Pancreas (tissue), 10 donors: ENCODE measurements at places on chromosomes 6 and 20. TPM values are rescaled to one million over a fixed set of nuclear protein-coding genes. Genes with fewer than 3 reads are reported as not detected.

GRCh38 chr6:111862741-111863140 lies 10.5 kb downstream of the FYN start:
- no peak overlapping the region for H3K4me3 ChIP-seq
- no peak overlapping the region for H3K27ac ChIP-seq
- no peaks in the 10 kb centered on the region for H3K36me3 ChIP-seq
- no peak for DNase-seq

- H3K4me1 ChIP-seq = no peaks in the 10 kb centered on the region
- DNase-seq = no peak
- no peaks in the 10 kb centered on the region for H3K36me3 ChIP-seq
- no peak overlapping the region for H3K4me3 ChIP-seq
These were observed 153.8 kb downstream of the CEBPB start for GRCh38 chr20:50344232-50345071.

DNA sequence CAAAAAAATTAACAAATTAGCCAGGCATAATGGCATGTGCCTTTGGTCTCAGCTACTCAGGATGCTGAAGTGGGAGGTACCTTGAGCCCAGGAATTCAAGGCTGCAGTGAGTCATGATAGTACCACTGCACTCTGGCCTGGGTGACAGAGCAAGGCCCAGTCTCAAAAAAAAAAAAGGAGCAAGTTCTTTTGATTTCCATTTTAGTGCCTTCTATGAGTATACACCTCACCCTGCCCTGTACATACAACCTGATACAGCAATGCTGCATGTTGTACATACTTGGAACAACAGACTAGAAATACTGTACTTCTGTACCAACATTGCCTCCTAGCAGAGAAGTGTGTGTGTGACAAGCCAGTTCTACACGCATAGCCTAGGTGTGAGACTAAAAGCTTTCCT lies 97.3 kb upstream of the CARMIL1 start:
- H3K27me3 ChIP-seq = no peaks in the 10 kb centered on the region
- H3K4me3 ChIP-seq = no peak overlapping the region
- no peak overlapping the region for H3K27ac ChIP-seq
- H3K36me3 ChIP-seq = no peaks in the 10 kb centered on the region

DNA sequence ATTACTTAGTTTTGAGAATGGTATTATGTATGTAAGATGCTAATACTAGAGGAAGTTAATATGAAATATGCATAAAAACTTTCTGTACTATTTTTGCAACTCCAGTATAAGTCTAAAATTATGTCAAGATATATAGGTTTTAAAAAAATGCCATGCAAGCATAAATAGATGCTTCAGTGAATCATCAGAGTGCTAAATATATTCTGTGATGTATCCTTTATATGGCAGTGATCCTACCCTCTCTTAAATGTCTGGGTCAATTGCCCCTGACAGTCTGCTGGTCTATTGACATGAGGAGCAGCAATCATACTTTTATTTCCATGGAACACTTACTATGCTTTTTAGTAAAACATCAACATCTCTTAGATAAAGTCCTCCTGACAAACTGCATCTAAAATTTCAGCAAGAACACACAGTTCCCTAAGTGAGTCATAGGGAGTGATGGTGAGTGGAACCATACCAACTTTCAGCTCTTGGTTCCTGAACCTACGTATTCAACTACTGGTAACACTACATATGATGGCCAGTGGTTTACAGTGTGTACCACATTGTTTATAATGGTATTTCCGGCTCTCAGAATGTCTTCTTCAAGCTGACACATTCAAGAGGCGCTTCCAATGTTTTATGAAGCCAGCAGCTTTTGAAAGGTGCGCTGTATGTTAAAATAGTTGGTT lies 928.7 kb upstream of the GJE1 start:
- H3K4me3 ChIP-seq = no peak overlapping the region
- no peak for DNase-seq
- H3K27me3 ChIP-seq = no peaks in the 10 kb centered on the region
- no peaks in the 10 kb centered on the region for H3K36me3 ChIP-seq

DNA sequence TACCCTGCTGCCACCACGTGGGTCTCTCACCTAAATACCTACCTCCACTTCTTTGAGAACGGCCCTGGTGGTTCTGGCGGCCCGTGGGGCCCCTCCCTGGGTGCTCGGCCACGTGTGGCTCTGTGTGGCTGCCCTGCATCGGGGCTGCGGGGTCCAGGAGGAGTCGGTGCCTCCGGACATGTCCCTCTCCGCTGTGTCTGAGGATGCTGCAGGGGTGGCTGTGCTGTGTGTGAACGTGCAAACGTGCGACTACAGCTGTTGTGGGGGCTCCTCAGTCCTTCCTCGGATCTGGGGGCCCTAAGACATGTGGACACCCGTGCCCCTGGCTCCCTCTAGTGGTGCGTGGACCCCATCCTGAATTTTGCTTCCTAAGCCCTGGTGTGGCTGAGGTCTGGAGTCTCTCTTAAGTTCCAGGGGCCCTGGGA lies 691.8 kb downstream of the QKI start:
- no peak overlapping the region for H3K27ac ChIP-seq
- no peak for DNase-seq
- H3K4me1 ChIP-seq = no peaks in the 10 kb centered on the region
- H3K27me3 ChIP-seq = no peaks in the 10 kb centered on the region

- no peak overlapping the region for H3K27ac ChIP-seq
- no peaks in the 10 kb centered on the region for H3K36me3 ChIP-seq
- DNase-seq = no peak
- H3K27me3 ChIP-seq = no peaks in the 10 kb centered on the region
- no peaks in the 10 kb centered on the region for H3K4me1 ChIP-seq
These were observed 22.0 kb downstream of the DNPH1 start for GRCh38 chr6:43207286-43207685.

- no peaks in the 10 kb centered on the region for H3K36me3 ChIP-seq
- no peak overlapping the region for H3K27ac ChIP-seq
- H3K4me1 ChIP-seq = no peaks in the 10 kb centered on the region
- no peak overlapping the region for H3K4me3 ChIP-seq
- no peak for DNase-seq
These were observed 148.5 kb upstream of the TAB2 start for GRCh38 chr6:149168968-149169367.

DNA sequence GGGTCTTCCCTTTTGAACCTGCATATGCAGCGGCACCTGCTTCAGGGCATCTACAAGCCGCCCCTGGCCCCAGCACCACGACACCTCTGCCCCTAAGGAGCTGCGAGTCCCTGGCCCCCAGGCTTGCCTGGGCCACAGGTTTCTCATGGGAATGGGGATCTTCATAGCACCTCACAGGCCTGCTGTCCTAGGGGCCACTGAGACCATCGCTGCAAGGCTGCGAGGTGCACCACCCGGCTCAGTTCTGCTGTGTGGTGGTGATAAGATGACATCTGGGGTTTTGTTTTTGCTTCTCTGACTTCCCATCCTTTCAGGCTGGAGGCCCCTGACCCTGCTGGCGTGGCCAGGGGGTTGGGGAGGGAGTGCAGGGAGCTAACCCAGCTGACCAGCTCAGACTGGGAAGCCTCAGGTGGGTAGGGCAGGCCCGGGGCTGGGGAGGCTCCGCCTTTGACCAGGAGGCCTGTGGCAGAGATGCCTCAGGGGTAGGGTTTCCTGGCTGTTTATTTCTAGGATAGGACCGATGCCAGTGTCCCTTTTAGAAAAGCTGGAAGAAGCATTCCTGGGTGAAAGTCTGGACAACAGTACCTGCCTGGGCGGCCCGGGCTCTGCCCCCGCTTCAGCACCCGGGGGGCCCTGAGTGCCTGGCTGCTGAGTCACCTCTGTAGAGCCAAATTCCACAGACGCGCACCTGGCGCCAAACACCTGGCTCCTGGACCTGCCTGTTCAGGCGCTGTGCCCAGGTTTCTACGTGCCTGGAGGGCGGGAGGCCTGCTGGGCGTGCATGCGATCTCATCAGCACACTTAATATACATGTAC lies 264.7 kb downstream of the DLL1 start:
- no peaks in the 10 kb centered on the region for H3K27me3 ChIP-seq
- H3K4me3 ChIP-seq = no peak overlapping the region
- H3K27ac ChIP-seq = peak overlapping the region; percentile 66
- DNase-seq = peak; percentile 86
- H3K36me3 ChIP-seq = no peaks in the 10 kb centered on the region

GRCh38 chr20:57175397-57176010 lies 90.9 kb downstream of the BMP7 start:
- H3K4me1 ChIP-seq = no peaks in the 10 kb centered on the region
- H3K27me3 ChIP-seq = no peaks in the 10 kb centered on the region
- DNase-seq = no peak
- H3K36me3 ChIP-seq = no peaks in the 10 kb centered on the region

- H3K27ac ChIP-seq = no peak within 1 kb of the TSS
- H3K4me1 ChIP-seq = no peaks in the 10 kb centered on the region
- H3K4me3 ChIP-seq = peak within 1 kb of the TSS; percentile 22
- H3K36me3 ChIP-seq = peaks cover 17% of the 10 kb centered on the region
These were observed at the start of gene RSPH9 for GRCh38 chr6:43644940-43645612. Gene RSPH9 (plus strand): TSS chr6:43645036. CDS start chr6:43645099, 63 bp downstream.

DNA sequence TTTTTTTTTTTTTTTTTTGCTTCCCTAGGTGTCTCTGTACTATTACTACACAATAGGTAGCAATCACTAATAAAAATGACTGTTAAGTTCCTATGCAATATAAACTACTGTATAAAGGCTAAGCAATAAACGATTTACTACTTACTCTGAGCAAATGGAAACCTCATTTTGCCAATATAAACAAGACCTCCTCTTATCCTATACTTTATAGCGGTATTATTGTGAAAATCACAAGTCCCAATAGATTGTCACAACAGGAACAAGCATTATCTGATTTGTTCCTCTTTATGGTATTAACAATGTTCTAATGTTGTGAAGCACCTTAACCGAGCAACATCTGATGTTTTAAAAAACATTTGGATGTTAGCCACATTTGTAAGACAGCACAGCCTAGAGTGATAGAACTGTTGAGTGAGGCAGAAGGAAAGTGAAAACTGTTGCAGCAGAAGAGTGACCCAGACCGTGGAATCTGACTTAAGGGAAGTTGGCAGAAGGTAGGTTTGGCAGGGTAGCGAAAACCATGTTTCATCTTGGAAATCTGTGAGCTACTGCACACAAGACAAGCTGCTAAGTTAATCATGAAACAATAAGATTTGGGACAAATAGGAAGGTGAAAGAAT lies 94.2 kb downstream of the MYLK4 start:
- no peak overlapping the region for H3K27ac ChIP-seq
- H3K4me1 ChIP-seq = no peaks in the 10 kb centered on the region
- H3K27me3 ChIP-seq = no peaks in the 10 kb centered on the region
- DNase-seq = no peak

- H3K36me3 ChIP-seq = no peaks in the 10 kb centered on the region
- H3K27me3 ChIP-seq = no peaks in the 10 kb centered on the region
- no peak overlapping the region for H3K4me3 ChIP-seq
- DNase-seq = no peak
- no peaks in the 10 kb centered on the region for H3K4me1 ChIP-seq
These were observed 648.6 kb downstream of the C6orf118 start for GRCh38 chr6:164660781-164661180.

GRCh38 chr6:131519670-131520436 lies 53.2 kb upstream of the ARG1 start:
- no peaks in the 10 kb centered on the region for H3K36me3 ChIP-seq
- DNase-seq = no peak
- no peaks in the 10 kb centered on the region for H3K27me3 ChIP-seq

DNA sequence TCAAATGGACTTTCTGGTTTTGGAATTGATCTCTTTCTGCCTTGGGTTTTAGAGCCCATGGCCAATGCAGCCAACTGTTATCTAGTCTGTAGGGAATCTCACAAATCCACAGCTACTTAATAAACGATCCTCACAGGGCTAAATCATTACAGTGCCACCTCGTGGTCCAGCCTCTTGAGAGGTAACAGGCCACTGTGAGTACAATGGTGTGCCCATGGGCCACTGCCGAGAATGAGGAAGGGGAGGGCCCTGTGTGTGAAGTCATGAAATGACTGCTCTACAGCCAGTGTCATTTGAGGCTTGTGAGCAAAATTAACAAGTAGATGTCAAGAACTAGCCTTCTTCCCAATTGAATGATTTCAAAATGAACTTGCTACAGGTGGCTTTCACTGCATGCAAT lies 54.3 kb upstream of the GMPR start:
- no peaks in the 10 kb centered on the region for H3K27me3 ChIP-seq
- H3K36me3 ChIP-seq = no peaks in the 10 kb centered on the region
- DNase-seq = no peak
- H3K4me3 ChIP-seq = no peak overlapping the region

DNA sequence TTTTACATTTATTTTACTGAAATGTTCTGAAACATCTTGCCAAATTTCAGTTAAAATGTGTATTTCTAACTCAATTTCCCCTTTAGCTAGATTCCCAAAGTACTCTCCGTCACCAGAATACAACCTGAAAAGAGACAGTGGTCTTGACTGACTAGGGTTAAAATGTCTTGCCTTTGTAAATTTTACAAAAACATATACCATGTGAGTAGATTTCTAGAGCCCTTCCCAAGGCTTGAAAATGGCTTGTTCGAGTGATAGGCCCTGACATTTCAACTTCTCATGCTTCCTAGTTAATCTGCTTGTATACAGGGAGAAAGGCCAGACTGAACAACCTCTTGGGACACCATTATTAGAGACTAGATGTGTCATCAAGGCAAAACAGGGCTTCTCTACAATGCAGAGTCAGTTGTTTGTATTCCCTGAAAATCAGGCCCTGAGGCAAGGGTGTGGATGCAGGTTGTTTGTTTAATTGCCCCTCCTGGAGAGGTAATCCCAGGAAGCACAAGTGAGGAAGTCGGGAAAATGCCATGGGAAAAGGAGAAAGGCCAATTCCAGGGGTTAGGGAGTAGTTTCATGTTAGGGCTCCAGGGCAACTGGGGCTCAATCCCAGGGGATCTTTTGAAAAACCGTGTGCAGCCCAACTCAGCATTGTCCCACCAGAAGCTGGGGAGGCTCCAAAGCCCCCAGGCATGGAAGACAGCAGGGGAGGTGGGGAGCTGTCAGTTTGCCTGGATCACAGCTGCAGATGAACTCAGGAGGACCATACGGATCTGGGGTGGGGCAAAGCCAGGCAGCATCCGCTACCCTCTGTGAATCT lies 11.6 kb upstream of the TFB1M start:
- no peaks in the 10 kb centered on the region for H3K27me3 ChIP-seq
- DNase-seq = no peak
- no peak overlapping the region for H3K27ac ChIP-seq
- peaks cover 16% of the 10 kb centered on the region for H3K4me1 ChIP-seq

- H3K27me3 ChIP-seq = no peaks in the 10 kb centered on the region
- DNase-seq = no peak
- no peak overlapping the region for H3K4me3 ChIP-seq
- H3K27ac ChIP-seq = no peak overlapping the region
- H3K36me3 ChIP-seq = no peaks in the 10 kb centered on the region
- peaks cover 6% of the 10 kb centered on the region for H3K4me1 ChIP-seq
These were observed 164.5 kb upstream of the BTBD3 start for GRCh38 chr20:11753155-11753554.

- no peak for DNase-seq
- H3K4me3 ChIP-seq = no peak overlapping the region
- H3K36me3 ChIP-seq = no peaks in the 10 kb centered on the region
- H3K4me1 ChIP-seq = no peaks in the 10 kb centered on the region
These were observed 500.4 kb downstream of the COL12A1 start for GRCh38 chr6:74705451-74705850.

GRCh38 chr20:36085686-36086267 lies 68.8 kb upstream of the EPB41L1 start:
- peak overlapping the region; percentile 55 for H3K27ac ChIP-seq
- no peaks in the 10 kb centered on the region for H3K36me3 ChIP-seq
- H3K4me3 ChIP-seq = no peak overlapping the region
- H3K27me3 ChIP-seq = no peaks in the 10 kb centered on the region
- no peaks in the 10 kb centered on the region for H3K4me1 ChIP-seq
- DNase-seq = no peak

Gene CAP2
- 4.0 TPM for polyA plus RNA-seq

Gene RTEL1
- 28.4 TPM for polyA plus RNA-seq

Gene ARMC2
- 1.4 TPM for polyA plus RNA-seq

Gene EFCAB8
- polyA plus RNA-seq = 0.14 TPM

Gene FABP7
- polyA plus RNA-seq = not detected
